GM12865 (cell line): ENCODE measurements at places on chromosomes 12 and 14.

GRCh38 chr12:72318341-72318740, 46.2 kb downstream of the TRHDE start:
- DNase-seq, result no peak

GRCh38 chr12:132400011-132400641, 70.7 kb upstream of the GALNT9 start:
- no peak for DNase-seq

GRCh38 chr14:103052407-103052806, 4.9 kb downstream of the CDC42BPB start:
- no peak for DNase-seq

DNA sequence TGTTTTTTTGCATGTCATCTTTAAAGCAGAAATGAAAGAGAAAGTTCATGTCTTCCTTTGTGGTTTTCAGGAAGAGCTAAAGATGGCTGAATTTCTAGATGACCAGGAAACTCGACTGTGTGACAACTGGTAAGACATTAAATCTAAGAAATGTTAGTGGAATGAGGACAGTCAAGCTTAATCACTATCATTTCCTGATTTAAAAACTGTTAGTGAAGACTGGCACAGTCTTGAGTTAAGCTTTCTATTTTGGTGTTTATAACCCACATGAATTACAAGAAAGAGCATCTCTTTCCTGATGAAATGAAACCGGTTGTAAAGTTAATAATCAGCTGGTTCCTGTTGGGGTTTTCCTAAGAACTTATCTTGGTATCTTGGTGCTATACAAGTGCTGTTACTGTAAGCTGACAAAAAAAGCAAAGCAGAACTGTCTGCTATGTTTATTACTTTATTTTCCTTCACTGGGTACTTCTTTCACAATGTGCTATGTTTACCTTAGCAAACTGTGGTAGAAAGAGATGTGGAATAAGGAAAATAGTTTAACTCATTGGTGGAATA, 5.2 kb downstream of the TRAFD1 start:
- peak; percentile 68 for DNase-seq

DNA sequence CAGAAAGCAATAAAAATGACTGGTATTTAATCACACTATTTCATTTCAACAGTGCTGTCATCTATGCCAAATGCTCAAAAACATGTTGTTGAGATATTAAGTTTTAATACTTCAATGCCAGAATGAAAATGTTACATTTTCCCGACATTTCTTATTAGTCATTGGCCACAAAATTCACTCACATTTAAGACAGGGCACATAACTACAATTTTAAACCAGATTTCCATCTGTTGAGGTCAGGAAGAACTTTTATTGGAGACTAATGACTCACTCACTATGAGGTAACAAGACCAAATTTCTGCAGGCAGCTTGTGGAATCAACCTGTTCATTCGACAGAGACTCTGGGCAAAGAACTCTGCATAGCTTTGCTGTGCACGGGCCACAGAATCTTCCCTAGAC, 36.8 kb downstream of the PPTC7 start:
- DNase-seq, result no peak

GRCh38 chr14:51901475-51902024, 41.1 kb downstream of the GNG2 start:
- no peak for DNase-seq

DNA sequence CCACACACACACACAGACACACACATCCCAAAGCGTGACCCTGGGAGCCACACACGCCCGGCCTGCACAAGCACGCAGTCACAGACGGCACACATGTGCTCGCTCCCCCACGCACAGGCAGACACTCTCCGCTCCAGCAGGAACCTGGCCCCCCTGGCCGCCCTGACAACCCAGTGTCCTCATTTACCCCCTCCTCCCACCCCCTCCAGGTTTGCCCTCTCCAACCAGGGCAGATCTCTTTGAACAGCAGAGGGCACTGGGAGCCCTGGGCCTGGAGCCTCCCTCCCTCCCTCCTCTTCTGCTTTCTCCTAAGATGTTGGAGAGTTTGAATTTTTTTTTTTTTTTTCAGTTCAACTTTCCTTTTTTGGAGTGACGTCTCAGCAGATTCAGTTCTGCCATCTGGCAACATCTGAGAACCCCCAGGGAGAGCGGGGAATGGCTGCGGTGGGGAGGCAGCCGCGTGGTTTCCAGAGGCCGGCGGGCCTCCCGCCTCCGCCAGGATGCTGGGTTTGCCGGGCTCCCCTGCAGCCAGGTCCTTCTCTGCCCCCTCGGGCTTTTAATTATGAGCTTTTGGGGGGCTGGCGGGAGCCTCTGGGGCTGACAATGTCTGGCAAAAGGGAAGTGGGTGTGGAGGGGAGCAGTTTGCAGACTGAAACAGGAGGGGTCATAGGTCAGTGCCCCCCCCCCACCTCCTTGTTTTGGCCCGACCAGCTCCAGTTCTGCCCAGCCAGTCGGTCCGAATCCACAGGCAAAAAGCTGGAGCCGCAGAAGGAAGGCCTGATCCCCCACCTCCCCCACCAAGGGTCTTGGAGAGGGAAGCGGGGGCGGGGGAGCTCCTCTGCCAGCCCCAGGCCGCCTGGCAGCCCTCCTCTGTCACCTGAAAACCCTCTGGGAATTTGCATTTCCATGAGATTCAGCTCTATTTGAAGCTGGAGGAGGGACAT, 1.3 kb upstream of the NCOR2 start:
- peak; percentile 78 for DNase-seq

DNA sequence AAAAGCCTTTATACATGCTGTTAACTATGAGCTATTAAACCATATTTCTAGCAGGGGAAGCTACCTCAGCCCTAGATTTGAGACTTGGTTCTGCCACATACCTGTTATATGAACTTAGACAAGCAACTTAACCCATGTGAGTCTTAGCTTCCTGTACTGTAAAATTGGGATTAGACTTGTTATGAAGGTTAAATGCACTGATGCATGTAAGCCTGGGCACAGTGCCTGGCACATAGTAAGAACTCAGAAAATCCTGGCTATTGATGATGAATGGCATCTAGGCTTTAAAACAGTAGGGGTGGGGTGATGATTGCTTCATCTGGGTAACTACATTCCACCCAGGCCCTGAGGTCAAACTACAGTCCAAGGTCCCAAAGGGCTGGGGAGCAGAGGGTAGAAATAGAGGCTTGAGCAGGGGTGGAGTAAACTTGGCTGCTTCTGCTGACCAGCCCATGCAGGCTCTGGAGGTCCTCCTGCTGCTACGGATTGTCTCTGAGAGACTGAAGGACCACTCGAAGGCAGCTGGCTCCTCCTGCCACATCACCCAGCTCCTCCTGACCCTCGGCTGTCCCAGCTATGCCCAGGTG, 11.3 kb downstream of the ESPL1 start:
- no peak for DNase-seq

DNA sequence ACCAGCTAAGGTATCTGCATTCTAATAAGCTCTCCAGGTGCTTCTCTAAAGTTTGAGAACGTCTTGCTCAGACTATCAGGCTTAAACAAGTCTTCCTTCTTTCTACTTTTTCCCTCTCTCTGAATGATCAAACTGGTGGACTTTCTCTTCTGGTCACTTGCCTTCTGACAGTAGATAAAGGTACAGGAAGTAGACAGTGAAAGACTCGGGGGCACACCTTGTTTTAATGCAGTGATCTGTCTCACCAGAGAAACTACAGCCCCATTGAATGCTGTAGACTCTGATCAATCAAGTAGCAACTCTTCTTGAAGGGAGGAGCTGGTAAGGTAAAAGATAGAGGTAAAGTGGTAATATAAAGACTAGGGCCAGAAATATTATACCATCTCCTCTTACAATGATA, 48.1 kb upstream of the ATXN7L3B start:
- DNase-seq, result peak; percentile 18

GRCh38 chr14:40447017-40447416, 1014.8 kb upstream of the FBXO33 start:
- DNase-seq, result no peak

- no peak for DNase-seq
Observed at GRCh38 chr12:63964301-63964700, 119.8 kb downstream of the SRGAP1 start.

DNA sequence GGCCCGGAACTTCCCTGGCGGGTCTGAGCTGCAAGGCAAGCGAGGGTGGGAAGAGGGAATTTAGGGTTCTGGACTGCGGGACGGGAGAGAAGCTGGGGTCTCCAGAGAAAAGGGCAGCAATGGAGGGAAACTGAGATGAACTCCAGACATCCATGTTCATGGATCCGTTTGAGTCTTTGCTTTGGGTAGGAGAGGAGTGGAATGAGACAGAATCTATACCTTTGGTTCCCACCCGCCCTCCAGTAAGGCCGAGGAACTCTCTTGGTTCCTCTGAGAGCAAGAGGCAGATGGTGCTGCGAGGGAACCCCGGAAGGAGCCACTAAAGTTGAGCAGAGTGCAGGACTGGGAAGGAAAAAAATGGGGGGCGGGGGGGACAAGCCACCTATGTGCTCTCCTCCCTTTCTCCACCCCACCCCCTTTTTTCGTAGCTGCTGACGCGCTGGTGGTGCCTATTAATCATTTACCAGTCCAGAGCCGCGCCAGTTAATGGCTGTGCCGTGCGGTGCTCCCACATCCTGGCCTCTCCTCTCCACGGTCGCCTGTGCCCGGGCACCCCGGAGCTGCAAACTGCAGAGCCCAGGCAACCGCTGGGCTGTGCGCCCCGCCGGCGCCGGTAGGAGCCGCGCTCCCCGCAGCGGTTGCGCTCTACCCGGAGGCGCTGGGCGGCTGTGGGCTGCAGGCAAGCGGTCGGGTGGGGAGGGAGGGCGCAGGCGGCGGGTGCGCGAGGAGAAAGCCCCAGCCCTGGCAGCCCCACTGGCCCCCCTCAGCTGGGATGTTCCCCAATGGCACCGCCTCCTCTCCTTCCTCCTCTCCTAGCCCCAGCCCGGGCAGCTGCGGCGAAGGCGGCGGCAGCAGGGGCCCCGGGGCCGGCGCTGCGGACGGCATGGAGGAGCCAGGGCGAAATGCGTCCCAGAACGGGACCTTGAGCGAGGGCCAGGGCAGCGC, 1.2 kb downstream of the SSTR1 start:
- no peak for DNase-seq

DNA sequence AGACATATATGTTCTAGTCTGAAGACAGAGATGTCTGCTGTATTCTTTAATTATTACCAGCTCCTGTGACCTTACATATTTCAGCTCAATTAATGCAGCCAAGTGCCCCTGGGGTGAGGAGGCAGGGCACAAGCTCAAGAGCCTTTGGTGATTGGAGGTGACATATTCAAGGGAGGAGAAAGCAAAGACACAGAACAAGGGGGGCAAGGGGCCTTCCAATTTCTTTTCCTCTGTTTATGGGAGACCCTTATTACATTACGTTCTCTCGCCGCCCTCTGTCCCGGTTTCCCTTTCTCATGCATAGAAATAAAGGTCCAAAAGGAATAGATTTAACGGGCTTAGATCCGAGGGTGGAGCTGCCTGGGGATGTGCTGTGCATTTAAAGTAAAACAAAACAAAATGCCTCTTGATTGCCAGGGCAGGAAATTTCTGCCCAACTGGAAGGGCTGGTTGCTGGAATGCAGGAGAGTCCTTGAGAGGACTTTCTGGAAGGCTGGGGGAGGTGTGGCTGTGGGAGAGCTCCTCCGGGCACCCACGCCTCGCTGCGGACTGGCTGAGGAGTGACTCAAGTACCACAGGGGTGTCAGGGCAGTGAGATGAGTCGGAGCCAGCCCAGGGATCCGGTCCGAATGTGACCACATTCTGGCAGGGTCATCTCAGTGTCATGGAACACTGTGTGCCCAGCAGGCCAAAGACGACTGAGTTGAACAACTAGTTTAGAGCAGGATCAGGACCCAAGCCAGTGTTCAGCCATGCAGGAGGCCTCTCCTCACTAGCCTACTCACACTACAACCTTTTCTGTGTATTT, 32.1 kb upstream of the GSG1 start:
- DNase-seq, result no peak

DNA sequence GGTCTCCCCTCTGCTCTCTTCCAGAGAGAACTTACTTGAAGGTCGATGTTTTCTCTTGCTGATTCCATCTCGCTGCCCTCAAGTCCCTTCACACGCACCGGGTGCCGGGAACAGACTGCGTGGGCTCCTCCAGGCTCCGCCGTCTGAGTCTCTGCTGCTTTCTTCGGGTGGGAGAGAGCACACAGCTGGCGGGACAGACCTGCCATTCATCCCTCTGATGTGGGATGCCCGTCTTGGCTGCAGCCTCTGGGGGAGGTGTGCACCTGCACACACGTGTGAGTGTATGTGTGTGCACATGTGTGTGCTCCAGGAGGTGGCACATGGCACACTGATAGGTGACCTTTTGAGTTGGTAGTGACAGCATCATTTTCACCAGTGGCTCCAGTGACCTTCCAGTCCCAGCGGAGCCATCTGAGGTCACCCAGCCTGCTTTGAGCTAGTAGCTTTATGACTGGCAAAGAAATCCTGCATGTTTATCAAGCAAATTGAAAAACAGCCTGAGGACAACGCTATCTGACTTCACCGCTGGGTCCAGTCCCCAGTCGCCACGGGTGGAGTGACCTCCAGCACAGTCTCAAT, at the start of gene NINJ2:
NINJ2 (minus strand) TSS at position 153 of the 579 bp plus-strand sequence; CDS start at position 68, 85 bp downstream.
- DNase-seq, result no peak

- no peak for DNase-seq
Observed at GRCh38 chr12:95169368-95169767, 47.9 kb downstream of the FGD6 start.

GRCh38 chr14:100078997-100079725, 13.9 kb downstream of the EVL start:
- DNase-seq, result peak; percentile 35

DNA sequence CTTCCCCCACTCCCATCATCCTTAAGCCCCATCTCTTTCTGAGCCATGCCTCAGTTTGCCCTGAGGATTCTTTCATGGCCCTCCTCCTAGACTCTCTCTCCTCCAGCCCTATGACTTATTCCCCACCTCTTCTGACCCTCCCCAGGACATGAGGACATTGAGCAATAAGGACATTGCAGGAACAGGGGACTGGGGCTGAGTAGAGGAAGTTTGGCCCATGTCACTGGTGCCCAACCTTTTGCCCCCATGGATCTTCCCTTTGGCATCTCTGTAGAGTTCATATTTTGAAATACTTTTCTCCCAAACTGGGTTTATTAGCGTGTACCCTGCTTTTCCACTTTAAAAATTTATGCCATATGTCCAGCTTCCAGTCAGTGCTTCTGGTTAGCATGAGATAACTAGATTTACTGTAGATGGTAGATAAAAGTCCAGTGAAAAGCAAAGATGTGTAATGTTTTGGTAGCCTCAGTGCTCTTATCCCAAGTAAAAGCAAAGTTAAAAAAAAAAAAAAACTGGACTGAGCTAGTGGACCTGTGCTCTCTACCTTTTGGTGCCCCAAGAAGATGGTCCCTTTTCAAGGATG, 6.1 kb upstream of the LRP1-AS start:
- no peak for DNase-seq

DNA sequence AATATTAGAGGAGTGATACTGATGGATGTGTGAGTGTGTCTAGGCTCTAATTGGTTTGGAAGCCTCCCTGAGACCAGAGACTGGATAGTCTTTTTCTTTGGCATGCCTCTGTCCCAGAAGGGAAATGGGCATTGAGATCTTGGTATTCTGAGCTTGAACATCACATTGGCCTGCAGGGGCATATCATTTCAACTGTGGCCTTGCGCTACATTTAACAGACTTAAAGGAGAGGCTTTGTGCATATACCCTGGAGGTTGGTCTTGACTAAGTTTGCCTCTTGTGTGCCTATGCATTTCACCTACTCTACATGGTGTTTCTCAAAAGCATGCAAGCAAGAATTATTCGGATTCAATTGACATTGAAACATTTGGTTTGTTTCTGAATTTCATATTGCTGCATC, 185.4 kb downstream of the TMTC2 start:
- DNase-seq, result no peak
